ENCODE measurements at places on chromosomes 7 and 10.

GRCh38 chr7:33702514-33703054 is 202.8 kb upstream of the BMPER start:
- DNase-seq, result no peak

GRCh38 chr7:33201821-33202220 is 72.5 kb downstream of the BBS9 start:
- no peak for DNase-seq

- DNase-seq, result no peak
Observed at GRCh38 chr10:120656107-120656506, 195.1 kb upstream of the WDR11 start.

DNA sequence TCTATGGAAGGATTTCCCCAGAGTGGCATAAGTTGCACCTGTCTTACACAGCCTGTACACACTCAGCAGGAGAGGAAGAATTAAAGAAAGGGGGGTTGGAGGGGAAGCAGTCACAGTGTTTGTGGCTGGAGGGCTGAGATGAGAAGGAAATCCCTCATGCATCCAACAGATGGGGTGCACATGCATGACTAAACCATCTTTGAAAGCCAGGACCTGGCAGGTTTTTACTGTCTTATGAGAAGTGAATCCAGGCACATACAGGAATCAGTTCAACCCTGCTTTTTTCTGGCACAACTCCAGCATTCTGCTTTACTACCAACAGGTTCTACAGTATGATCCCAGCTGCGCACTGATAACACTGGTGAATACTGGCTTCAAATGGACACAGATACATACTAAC is 107.7 kb downstream of the CACNA2D1 start:
- no peak for DNase-seq

- DNase-seq, result peak; percentile 48
Observed at GRCh38 chr7:80611779-80612178, 26.7 kb upstream of the CD36 start.

DNA sequence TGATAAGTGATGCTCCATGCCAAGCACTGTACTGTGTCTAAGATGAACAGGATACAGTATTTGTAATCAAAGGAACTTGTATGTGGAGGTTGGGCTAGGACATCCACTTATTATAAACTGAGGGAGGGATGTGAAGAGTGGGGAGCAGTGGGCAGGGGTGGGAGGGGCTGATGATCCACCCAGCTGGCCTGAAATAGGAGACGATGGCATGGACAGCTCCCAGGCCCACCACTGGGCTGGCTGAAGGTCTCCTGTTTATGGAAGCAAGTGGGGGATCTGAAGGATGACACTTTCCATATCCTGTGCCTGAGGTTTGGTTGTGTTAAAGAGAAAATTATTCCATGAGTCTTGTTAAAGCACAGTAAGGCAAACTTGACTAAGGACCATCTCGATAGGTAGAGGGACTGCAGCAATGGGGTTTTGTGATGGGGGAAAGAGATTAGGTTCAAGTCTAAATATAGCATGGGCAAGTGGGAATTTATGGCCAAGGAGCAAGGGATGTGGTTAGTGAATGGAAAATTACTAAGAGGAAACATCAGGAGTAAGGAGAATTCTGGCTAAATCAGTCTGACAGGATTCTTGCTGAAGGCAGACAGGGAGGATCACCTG is 124.6 kb downstream of the CCNY start:
- DNase-seq, result no peak

DNA sequence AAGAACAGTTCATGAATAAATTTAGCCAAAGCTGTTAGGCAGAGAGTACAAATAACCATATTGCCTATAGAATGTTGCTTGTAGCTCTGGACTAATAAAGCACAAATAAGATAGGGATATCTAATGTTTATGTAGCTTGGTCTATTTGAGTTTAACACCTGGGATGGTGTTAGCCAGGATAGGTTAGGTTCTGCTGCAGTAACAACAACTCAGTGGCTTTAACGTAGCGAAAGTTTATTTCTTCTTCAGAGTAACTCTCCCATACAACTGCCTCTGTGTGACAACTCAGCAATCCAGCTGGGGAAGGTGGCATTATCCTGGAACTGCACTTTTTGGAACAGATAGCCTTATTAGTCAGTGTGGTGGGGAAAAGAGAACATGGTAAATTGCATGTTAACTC is 52.2 kb upstream of the STEAP4 start:
- no peak for DNase-seq

DNA sequence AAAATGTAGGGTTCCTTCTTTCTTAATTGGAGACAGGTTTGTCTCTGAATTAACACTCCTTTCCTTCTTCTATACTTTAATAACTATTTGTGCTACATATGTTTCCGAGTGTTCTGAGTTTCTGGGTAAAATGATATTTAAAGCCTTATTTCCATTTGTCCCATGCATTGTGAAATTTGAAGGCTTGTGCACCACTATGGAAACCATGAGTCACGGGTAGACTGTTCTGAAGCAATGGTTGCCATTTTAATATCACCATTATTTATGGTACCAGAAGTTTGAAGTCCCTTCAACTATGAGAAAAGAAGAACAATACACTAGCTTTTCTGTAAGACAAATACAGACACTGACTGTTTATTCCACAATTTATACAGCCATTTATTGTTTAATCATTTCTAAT is 44.7 kb upstream of the ZEB1 start:
- DNase-seq, result peak; percentile 59

GRCh38 chr10:1090696-1091095 is 34.5 kb downstream of the WDR37 start:
- no peak for DNase-seq

Data from adipocyte (in vitro differentiated cells).